ENCODE measurements at places on chromosomes 4 and X. TPM values are rescaled to one million over a fixed set of nuclear protein-coding genes. Genes with fewer than 3 reads are reported as not detected.

BTC gene
- 10.0 TPM for total RNA-seq

WNK3 gene
- total RNA-seq = 6.2 TPM

KIF4A gene
- total RNA-seq = 0.36 TPM

CLNK gene
- total RNA-seq = 0.30 TPM

DNA sequence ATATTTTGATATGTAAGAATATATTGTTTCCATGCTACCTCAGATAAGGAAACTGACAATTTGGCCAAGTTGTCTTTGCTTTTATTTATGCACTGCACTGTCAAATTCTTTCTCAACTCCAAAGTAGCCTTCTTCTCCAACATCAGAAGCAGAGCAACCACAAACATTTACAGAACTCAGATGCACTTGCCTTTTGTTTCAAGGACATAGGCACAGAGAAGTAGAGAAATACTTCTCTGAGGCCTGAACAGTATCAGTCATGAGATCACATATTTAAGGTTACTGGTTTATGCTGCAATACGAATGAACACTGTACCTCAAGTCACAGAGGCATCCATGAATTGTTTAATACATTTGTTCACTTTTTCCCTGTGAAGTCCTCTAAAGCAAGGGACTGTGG is 606.1 kb upstream of the SLIT2 start:
- no peak for DNase-seq
- no peak overlapping the region for H3K27ac ChIP-seq
- no peak overlapping the region for H3K4me3 ChIP-seq
- H3K27me3 ChIP-seq = no peaks in the 10 kb centered on the region
- H3K36me3 ChIP-seq = no peaks in the 10 kb centered on the region

GRCh38 chr4:2266821-2267220 is 4.9 kb upstream of the MXD4 start:
- H3K4me3 ChIP-seq = no peak overlapping the region
- no peak for DNase-seq
- no peaks in the 10 kb centered on the region for H3K36me3 ChIP-seq
- no peaks in the 10 kb centered on the region for H3K4me1 ChIP-seq
- H3K27ac ChIP-seq = no peak overlapping the region
- H3K27me3 ChIP-seq = no peaks in the 10 kb centered on the region

DNA sequence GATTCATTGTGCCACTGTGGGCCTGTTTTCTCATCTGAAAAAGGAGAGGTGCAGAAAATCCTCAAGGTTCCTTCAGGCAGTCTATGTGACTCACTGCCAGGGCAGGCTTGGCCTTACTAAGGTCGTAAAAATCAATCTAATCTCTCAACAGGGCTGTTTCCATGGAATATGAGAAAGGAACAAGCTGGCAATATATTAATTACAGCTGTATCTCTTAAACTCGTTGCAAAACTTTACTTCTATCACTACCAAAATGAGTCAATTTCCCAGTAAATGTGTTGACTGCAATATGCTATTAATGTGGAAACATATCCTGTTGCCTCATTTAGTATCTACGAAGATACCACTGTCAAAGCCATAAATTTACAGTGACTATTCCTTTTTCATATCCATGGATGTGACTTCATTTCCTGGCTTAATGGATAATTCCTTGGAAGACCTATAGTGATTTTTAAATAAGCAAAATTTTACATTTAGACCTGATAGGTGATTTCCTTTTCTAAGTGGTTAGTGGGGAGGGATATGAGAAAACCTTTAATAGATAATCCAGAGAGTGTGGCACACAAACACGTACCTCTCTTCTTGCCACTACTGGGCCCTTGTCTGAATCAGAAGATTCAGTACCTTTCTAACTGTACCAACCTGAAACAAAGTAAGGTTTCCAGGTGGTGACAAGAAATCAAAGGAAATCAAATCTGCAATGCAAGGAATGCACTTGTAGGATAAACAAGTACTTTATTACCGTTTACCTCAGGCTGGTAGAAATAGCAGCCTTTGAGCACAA is 127.4 kb upstream of the FTHL17 start:
- DNase-seq = no peak
- H3K27ac ChIP-seq = no peak overlapping the region
- no peaks in the 10 kb centered on the region for H3K27me3 ChIP-seq
- H3K36me3 ChIP-seq = no peaks in the 10 kb centered on the region
- no peak overlapping the region for H3K4me3 ChIP-seq
- H3K4me1 ChIP-seq = no peaks in the 10 kb centered on the region

DNA sequence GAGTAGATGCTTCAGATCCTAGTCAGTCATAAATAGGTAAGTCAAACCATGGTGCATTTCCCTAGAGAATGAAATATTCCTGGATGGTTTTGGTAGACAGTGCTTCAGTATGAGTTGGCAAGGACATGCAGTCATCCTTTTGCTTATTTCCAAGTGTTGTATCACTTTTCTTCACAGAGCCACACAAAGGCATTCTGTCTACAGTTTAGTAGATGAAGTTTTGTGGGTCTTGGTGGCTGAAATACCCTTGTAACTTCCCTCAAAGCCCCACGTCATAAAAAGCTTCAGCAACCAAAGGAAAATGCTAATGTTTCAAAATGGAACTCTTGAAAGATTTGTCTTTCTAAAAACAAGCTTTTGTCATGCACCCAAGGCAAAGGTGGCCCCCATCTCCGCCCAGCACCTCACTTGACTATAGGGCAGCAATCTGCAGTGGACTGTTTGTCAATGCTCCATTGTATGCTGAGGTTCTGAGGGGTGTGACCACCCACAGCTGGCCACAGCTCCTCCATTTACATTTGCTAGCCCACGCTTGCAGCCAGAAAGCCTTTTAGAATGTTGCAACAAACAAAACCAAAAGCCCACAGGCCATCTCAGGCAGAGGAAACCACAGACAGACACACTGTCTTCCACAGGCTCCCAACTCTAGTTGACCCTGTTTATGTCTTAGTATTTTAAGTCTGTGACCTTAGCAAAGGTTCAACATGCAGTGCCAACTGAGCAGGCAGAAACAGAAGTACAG is 87.1 kb upstream of the FAM9C start:
- H3K36me3 ChIP-seq = no peaks in the 10 kb centered on the region
- no peak overlapping the region for H3K4me3 ChIP-seq
- DNase-seq = no peak

GRCh38 chrX:127606590-127606989 is 445.6 kb downstream of the ACTRT1 start:
- DNase-seq = no peak
- no peaks in the 10 kb centered on the region for H3K4me1 ChIP-seq
- no peaks in the 10 kb centered on the region for H3K27me3 ChIP-seq
- H3K27ac ChIP-seq = no peak overlapping the region
- H3K4me3 ChIP-seq = no peak overlapping the region

- no peak overlapping the region for H3K4me3 ChIP-seq
- no peaks in the 10 kb centered on the region for H3K36me3 ChIP-seq
- no peak for DNase-seq
- H3K4me1 ChIP-seq = no peaks in the 10 kb centered on the region
Observed at GRCh38 chr4:55468724-55469123, 73.0 kb downstream of the TMEM165 start.

DNA sequence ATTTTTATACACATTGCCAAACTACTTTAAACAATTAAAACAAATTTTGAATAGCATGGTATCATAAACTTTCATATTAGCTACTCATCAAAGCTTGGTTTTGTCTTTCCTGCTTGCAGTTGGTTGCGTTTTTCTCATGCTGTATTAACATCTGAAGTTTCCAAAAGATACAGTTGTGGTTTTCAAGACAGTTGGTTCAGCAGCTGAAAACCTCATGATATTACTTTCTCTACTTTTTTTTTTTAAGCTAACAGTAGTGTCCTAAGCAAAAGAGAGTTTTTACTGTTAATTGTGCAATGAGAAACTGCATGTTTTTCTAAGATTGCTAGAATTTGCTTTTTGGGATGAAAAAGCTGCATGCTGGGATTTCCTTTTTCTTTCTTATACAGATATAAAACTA is 15.2 kb downstream of the RUFY3 start:
- H3K4me1 ChIP-seq = no peaks in the 10 kb centered on the region
- H3K36me3 ChIP-seq = no peaks in the 10 kb centered on the region
- no peaks in the 10 kb centered on the region for H3K27me3 ChIP-seq

All from aorta (tissue), 5 donors.